ENCODE measurements at places on chromosomes 11 and 22. TPM values are rescaled to one million over a fixed set of nuclear protein-coding genes. Genes with fewer than 3 reads are reported as not detected.

SMIM35 gene
- total RNA-seq, result not detected

DCUN1D5 gene
- 63.6 TPM for total RNA-seq

OR10D3 gene
- total RNA-seq, result not detected

HEPN1 gene
- 0.09 TPM for total RNA-seq

GSC2 gene
- not detected for total RNA-seq

Measured in endothelial cell of coronary artery (primary cell).